ENCODE measurements at places on chromosomes 11 and 22.
A peak's percentile ranks its signal among the peaks of the same experiment; 100 is the strongest.

DNA sequence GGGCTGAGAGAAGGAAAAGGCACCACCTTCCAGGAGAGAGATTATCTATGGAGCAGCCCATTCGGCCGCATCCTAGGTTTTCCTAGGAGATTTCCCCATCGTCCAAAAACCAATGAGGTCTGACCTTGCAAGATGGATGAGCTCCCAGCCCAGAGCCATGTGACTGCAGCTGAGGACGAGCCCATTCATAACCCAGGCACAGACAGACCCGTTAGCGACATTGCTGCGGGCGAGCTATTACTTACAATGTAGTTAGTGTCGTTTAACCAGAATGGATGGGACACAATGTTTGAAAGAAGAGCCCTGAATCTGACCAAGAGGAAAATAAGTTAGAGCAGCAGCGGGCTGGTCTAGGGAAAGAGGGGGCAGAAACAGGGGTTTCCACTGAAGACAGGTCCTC lies 395.9 kb upstream of the CADM1 start:
- no peak for DNase-seq

DNA sequence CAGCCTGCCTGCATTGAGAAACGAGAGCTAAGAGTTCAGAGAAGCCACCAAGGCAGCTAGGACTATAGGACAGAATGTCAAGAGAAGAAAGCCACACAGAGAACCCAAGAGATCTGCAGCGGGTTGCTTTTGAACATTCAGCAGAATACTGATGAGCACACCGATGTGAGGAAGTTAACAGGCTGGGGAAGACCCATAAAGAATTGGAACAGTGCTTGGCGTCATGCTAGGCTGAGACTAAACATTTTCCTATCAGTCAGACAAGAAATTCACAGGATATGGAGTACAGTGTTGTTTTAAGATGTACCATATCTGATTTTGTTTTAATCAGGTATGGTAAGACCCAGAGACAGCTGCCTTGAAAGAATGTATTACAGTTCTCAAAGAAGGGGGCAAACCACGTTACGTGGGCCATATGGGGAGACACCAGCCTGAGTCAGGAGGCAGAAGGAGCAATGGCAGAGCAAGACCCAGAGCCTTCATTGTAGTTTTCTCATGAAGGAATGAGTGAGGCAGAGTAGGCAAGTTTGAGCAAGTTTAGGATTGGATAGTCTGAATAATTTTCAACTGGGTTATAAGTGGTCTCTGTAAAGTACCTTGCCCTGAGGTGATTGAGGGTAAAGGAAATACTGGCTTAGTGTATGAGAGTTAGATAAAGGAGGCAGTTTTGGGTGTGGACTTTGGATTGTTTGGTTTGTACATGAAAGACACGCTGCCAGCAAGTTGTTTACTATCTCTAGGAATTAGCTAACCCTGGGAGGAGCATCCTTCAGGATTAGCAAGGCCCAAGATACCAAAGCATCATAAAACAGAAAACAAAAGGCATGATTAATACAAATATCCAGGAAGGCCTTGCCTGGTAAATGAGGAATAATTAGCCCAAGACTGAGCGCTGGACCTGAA lies 14.3 kb downstream of the LRRC75B start:
- no peak for DNase-seq

DNA sequence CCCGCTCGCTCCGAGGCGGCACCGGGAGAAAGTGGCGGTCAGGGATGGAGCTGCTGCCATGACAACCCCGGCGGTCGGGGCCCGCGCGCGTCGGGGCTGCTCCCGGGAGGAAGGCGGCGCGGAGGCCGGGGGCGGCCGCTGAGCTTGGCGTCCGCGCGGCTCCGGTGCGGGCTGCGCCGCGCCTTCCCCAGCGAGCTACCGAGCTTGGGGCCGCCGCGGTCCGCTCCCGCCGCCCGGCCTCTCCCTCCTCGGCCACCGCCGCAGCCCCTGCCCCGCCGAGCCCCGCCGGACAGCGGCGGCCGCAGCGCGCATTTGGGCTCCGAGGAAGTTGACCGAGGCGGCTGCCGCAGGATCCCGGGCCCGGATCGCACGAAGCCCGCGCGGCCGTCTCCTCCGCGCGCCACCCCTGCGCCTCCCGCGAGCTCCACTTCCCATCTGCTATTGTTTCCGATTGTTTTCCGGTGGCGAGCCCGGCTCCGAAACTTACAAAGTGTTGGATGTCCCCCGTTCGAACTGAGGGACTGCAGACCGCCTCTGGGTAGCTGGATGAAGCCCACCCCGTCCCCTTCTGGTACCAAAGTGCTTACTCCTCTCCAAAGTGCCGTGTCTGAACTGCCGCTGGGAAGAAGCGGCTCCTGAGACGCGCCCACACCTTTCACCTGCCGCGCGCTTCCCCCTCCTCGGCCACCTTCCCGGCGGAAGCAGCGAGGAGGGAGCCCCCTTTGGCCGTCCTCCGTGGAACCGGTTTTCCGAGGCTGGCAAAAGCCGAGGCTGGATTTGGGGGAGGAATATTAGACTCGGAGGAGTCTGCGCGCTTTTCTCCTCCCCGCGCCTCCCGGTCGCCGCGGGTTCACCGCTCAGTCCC lies 540.3 kb downstream of the NTM start:
- no peak for DNase-seq

GRCh38 chr11:86181379-86181778 lies 63.2 kb upstream of the EED start:
- no peak for DNase-seq

DNA sequence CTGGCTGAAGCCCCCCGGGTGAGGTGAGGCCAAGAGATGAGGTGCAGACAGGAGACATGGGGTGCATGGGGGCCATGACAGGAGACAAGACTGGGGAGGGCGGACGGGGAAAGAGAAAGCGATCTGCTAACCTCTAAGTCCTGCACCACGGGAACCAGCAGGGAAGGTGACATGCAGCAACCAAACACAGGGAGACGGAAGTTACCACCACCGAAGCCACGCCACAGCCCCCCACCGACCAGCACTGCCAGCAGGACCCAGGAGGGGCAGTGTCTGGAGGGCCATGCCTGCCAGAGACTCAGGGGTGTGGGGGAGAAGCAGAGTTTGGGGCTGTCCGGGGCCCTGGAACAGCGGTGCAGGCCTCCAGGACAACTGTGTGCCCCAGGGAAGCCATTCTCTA lies 14.1 kb upstream of the RASL10A start:
- no peak for DNase-seq

- DNase-seq: peak; percentile 96
These were observed at the start of gene OAF for GRCh38 chr11:120210626-120211521. Gene OAF, plus strand, starts transcription at chr11:120211032. Its CDS starts 248 bp downstream, at chr11:120211280.

- peak; percentile 53 for DNase-seq
These were observed 1.1 kb downstream of the RBFOX2 start for GRCh38 chr22:36027579-36027934.

GRCh38 chr11:2512431-2513407 lies 67.9 kb downstream of the KCNQ1 start:
- DNase-seq: peak; percentile 15

- peak; percentile 39 for DNase-seq
These were observed 537 bp downstream of the EP300 start for GRCh38 chr22:41092847-41093411.

DNA sequence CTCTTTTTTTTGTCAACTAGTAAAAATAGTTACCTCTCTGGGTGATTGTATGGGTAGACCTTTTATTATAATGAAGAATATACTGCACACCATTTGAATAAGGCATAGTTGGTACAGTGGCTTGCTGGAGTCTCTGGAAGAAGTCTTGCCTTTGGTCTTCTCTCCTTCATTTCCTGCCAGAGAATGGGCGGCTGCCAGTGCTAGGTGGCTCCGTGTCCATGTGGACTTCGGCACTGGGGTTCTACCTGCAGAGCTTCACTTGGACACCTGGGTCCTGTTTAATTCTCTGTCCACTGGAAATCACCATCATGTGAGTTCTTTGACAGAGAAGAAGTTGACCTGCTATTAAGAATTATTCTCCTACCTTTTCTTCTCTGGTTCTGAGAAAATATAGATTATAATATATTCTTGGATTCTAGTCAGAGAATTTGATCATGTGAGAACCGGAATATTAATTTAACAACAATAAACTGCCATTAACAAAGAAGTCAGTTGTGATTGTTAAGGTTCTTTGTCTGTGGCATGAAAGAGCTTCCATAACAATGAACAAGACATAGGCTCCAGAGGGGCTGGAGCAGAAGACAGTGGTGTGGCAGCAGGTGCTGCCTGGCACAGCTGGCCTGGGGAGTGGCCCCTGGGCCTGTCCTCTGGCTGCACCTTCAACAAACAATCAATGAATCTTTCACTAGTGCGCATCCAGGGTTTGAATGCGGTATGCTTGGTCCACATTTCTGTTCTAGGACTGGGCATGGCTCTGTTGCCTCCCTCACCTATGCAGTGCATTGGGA lies 77.5 kb downstream of the PPFIBP2 start:
- no peak for DNase-seq

GRCh38 chr11:76770642-76771445 lies 12.3 kb upstream of the TSKU start:
- no peak for DNase-seq

- no peak for DNase-seq
These were observed 1.9 kb upstream of the CTSF start for GRCh38 chr11:66570079-66570849.
